ENCODE measurements at places on chromosomes 3 and 15.

DNA sequence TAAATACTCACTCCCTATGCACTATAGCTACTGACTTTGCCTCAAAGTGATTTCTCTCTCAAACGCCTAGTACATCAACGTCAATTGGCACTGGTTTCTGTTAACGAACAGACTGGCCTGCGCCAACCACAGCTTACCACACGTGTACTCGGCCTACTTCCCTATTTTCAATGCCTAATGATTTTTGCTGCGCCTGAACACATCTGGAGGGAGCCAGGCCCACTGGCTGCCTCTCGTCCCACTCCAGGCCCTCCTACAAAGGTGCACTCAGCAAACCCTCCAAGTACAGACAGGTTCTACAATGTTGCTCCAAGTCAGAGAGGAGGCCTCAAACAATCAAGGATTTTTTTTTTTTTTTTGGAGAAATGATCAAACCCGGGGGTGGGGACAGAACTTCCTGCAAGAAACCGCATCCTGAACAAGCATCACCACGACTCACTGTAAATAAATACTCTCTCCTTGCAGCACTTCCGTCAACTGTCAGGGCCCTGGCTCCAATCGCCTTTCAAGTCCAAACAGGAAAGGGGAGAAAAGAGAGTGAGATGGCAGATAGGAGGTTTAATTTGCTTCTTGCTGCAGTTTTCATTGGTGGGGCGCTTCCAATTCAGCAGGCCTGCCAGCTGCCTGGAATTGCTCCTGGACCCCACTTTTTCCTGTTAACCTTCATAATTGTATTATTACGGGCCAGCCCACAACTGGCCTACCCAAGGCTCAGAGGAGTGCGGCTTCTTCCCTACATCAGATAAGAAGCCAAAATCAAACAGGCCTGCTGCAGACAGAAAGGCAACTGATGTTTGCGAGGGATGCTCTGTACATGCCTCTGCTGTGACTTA lies 139.3 kb downstream of the FOXP1 start:
- DNase-seq, result no peak

DNA sequence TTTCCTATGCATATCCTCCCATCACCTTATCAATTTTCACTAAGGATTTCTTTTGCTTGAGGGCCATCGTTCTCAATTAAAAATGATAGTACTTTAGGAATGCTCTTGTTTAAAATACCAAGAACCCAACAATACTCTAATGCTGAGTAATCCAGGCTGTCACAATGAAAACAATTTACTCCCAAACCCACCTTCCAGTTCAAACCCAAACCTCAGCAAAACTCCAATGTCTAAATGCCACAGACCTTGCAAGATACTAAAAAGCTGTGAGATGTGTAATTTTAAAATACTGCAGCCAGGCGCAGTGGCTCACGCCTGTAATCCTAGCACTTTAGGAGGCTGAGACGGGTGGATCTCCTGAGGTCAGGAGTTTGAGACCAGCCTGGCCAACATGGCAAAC lies 889.8 kb downstream of the ROBO1 start:
- DNase-seq, result no peak

- DNase-seq, result no peak
Observed at GRCh38 chr15:93454788-93455187, 365.8 kb upstream of the RGMA start.

- no peak for DNase-seq
Observed at GRCh38 chr3:154040283-154040682, 80.9 kb upstream of the ARHGEF26 start.

GRCh38 chr15:99452728-99453636 lies 112.8 kb upstream of the MEF2A start:
- DNase-seq, result no peak

DNA sequence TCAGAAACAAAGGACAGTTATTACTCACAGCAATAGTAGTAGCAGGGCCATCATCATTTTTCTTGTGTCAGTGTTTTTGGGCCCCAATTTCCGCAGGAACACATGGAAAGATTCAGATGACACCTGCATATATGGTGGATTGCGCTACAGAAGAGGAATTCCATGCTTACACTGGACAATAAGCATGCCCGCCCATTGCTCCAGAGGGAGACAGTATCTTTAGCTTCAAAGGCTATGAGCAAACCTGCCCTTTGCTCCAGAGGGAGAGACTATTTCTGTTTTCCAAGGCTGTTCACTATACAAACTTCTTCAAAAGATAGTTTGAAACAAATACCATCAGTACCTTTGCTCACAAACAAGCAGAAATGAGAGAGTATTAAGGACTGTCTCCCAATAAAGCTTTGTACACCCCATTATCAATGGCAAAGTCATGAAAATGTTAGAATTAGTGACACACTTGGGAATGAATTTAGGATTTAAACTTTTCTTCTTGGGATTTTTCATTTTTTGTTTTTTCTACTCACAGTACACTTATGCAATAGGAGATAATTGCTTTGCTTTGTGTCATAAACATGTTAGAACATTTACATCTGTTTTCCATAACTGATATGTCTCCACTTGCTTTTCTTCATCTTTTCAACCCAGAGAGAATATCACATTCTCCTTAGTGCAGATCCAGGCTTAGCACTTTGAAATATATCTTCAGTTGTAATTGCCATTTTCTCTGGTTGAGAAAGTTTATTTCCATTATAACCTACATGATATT lies 564.5 kb upstream of the ZNF717 start:
- DNase-seq, result no peak

DNA sequence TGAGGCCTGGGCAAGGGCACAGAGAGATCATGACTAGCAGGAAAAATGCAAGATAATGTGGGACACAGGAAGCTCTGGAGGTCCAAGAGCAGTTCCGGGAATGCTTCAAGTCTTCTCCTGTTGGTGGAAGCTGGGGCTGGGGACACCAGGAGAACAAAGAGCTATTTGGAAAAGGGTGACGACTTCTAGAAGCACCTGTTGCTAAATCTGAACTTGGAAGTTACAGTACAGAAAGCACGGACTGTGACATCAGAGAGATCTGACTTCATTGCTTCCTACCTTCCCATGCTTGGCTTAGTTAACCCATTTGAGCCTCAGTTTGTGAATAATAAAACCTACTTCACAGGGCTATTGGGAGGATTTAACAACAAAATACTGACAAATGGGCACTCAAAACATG lies 52.7 kb upstream of the NEO1 start:
- no peak for DNase-seq

- no peak for DNase-seq
Observed at GRCh38 chr3:119873646-119874045, 91.7 kb downstream of the NR1I2 start.

DNA sequence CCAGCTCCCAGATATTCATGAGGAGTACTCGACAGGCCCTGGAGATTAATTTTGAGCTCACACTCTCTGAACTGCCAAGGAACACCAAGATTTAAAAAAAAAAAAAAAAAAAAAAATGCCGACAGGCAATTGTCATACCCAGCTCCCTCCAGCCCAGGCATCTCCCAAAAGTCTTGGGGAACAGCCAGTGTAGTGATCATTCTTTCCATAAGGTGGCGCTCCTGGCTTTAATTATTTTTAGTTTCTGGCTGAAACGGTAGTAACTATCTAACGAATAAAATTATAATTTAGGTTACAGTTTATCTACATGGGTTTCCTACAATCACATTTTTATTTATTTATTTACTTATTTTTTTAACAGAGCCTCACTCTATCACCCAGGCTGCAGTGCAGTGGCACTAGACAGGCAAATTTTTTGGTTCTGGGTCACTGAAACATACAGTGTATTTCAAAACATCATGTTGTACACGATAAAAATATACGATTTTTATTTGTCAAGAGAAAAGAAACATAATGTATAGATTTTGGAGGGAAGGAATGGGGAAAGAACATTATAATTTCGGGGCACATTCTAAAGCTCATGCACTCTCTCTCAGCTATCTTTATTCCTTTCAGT lies 157.3 kb downstream of the ADAMTS9 start:
- DNase-seq, result peak; percentile 70

DNA sequence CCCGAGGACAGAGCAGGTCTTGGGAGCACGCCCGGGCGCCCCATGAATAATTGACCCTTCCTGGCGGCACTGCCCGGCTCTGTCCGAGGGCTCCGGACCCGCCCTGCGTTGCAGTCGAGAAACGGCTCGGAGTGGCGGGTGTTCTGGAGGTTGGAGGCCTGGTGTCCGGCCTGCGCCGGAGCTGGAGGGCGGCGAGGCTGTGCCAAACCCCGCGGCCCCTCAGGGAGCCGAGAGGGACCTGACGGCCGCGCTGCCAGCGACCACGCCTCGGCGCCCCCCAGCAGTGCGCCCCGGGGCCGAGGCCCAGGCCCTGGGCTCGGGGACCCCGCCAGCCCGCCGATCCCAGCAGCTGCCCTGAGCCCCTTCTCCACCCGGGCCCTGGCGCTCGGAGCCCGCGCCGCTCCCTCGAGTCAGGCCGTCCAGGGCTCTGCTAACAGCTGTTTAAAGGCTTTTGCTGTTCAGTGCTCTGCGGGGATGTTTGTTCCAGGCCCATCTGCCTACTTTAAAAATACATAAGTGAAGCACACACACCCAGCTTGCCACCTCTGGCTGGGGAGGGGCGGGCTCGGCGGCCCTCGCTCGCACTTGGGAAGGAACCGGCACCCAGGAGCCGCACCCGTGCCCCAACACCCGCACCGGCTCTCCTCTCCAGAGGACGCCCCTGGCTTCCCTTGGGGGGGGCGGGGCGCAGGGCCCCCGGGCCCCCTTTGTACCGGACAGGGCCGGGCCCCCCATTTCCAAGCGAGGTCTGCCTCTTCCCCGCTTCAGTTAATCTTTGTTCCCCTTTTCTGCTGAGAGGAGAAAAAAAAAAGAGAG lies 730 bp upstream of the ZNF710 start:
- peak; percentile 41 for DNase-seq

DNA sequence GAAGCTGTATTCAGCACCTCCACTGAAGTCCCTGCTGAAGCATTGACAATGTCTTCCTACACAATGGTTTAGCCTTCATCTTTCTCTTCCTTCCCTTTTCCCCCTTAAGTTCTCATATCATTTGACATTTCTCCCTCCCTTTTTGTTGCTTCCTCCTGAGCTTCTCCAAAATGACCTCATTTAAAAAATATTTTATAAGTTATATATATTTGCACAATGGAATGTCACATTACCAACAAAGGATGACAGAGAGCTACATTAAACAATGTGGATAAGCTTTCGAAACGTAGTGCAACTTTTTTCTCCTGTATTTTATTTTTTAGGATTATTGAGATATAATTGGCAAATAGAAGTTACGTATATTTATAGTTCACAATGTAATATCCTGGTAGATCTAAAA lies 13.2 kb upstream of the DLG1 start:
- DNase-seq, result no peak

GRCh38 chr3:124217542-124217941 lies 225.6 kb upstream of the ROPN1 start:
- DNase-seq, result peak; percentile 69

- no peak for DNase-seq
Observed at GRCh38 chr3:59632760-59633573, 583.1 kb upstream of the CFAP20DC start.
